ENCODE measurements at places on chromosomes 5 and 9.

- H3K4me1 ChIP-seq = no peaks in the 10 kb centered on the region
- H3K27ac ChIP-seq = no peak overlapping the region
- no peak for DNase-seq
- no peaks in the 10 kb centered on the region for H3K36me3 ChIP-seq
- no peaks in the 10 kb centered on the region for H3K27me3 ChIP-seq
These were observed 28.4 kb downstream of the NNT start for GRCh38 chr5:43631182-43631910.

- no peaks in the 10 kb centered on the region for H3K4me1 ChIP-seq
- H3K4me3 ChIP-seq = no peak overlapping the region
- no peak for DNase-seq
- no peak overlapping the region for H3K27ac ChIP-seq
These were observed 43.8 kb downstream of the CARTPT start for GRCh38 chr5:71762826-71763225.

DNA sequence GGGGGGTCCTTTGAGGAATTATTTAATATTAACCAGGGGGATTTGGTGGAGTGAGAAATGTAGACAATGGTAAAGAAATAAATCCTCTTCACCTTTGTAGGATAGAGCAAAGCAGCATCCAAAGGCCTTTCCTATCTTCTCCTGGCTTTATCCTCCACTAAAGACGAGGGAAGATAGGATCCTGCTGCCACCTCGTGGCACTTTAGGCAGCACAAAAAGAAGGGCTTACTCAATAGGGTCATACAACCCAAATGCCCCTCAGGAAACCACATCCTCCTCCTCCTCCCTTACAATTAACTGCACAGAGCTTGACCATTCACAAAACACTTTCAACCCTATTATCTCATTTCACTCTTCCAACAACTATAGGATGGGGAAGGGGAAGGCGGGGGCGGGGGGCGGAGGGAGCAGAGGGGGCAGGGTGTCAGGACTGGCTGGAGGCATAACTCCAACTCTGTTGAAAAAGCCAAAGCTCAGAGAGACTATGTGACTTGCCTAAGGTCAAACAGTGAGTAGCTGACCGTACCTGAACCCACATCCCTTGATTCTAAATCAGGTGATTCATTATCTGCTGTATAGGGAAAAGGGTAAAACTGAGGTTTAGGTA is 45.4 kb upstream of the MYOT start:
- no peak overlapping the region for H3K4me3 ChIP-seq
- H3K36me3 ChIP-seq = no peaks in the 10 kb centered on the region
- no peak overlapping the region for H3K27ac ChIP-seq

- no peaks in the 10 kb centered on the region for H3K4me1 ChIP-seq
- H3K4me3 ChIP-seq = no peak overlapping the region
- H3K27me3 ChIP-seq = no peaks in the 10 kb centered on the region
- H3K27ac ChIP-seq = no peak overlapping the region
- peak; percentile 55 for DNase-seq
These were observed 201.1 kb downstream of the SNX18 start for GRCh38 chr5:54718656-54719055.

- H3K36me3 ChIP-seq = no peaks in the 10 kb centered on the region
- no peak overlapping the region for H3K27ac ChIP-seq
- H3K4me1 ChIP-seq = no peaks in the 10 kb centered on the region
- H3K4me3 ChIP-seq = no peak overlapping the region
These were observed 372.3 kb upstream of the FTMT start for GRCh38 chr5:121479337-121479736.

- H3K27ac ChIP-seq = no peak overlapping the region
- H3K4me1 ChIP-seq = no peaks in the 10 kb centered on the region
- no peak overlapping the region for H3K4me3 ChIP-seq
- no peak for DNase-seq
- H3K36me3 ChIP-seq = no peaks in the 10 kb centered on the region
These were observed 291.2 kb downstream of the ADAMTS6 start for GRCh38 chr5:65190328-65191053.

- no peak overlapping the region for H3K27ac ChIP-seq
- H3K4me1 ChIP-seq = no peaks in the 10 kb centered on the region
- H3K4me3 ChIP-seq = no peak overlapping the region
- no peak for DNase-seq
- H3K27me3 ChIP-seq = no peaks in the 10 kb centered on the region
These were observed 55.4 kb upstream of the PPARGC1B start for GRCh38 chr5:149674686-149675085.
